Stimulated activated CD8-positive, alpha-beta memory T cell treated with anti-CD3 and anti-CD28 coated beads, Interleukin-4, amount 100 ng/mL, for 1 hour (primary cell): ENCODE measurements at places on chromosomes 1 and 21.

- no peak for DNase-seq
Observed at GRCh38 chr1:116680752-116681151, 13.2 kb upstream of the IGSF3 start.

DNA sequence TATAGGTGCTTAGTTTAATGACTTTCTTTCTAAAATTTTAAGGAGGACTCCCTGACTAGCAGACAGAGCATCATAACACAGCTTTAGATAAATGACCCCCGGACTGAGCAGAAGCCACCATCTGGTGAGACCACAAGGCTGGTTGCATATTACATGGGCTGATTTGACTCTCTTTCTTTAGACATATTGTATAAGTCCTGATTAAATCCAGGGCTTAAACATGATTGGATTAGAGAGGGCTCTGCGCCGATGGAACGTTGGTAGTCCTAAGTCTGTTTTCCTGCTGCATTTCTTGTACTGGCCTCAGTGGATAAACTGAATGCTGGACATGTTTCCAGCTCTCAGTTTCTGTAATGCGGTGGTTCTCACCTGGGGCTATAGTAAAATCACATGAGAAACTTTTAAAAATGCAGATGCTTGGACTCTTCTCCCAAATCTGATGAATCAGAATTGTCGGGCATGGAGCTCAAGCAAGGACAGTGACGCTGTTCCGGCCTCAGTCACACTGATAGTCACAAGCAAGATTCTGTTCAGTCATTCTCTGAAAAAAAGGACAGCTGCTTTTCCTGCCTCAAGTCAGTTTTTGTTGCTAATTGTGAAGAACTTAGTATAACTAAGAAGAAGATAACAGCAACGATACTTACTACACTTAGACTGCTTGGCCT, 16.6 kb downstream of the DDI2 start:
- no peak for DNase-seq

DNA sequence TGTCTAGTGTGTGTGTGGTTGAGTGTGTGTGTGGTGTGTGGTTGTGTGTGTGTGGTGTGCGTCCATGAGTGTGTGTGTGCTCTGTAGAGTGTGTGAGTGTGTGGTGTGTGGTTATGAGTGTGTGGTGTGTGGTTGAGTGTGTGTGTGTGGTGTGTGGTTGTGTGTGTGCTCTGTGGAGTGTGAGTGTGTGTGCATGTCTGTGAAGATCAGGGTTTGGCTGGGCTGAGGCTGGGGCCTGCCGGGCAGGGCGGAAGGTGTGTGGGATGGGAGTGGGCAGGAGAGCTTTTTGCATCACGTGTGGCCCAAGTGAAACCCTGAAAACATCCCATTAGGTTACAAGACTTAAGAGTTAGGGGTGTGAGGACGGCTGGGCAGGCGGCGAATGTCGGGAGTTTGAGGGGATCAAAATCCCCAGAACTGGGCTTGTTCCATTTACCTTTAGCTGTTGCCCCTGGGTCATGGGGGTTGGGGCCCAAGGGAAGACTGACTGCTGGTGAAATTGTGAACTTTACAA, 2.9 kb upstream of the FCMR start:
- DNase-seq, result no peak

- no peak for DNase-seq
Observed at GRCh38 chr1:219781491-219781890, 146.9 kb downstream of the SLC30A10 start.

DNA sequence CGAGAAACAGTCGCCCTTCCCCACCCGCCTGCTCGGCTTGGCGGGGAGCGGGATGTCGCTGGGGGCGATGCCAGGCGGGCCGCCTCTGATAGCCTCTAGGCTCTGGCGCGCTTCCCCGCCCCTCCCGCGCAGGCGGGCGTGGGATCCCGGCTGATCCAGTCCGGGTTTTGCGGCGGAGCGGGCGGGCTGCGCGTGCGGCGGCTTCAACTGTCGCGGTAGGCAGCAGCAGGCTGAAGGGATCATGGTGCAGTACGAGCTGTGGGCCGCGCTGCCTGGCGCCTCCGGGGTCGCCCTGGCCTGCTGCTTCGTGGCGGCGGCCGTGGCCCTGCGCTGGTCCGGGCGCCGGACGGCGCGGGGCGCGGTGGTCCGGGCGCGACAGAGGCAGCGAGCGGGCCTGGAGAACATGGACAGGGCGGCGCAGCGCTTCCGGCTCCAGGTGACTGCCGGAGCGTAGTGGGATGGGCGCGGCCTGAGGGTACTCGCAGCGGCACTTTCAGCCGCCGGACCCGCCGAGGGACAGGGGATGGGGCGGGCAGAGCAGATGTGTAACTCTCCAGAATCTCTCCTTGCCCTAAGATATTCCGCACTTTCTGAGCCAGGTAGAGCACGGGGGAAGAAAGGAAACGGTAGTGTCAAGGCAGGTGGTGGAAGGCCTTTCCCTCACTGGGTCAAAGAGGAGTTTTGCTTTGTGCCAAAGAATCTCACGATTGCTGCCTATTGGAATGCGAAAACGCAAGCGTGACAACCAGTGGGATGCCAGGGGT, at the start of gene FAAH:
TSS of gene FAAH (plus strand) at position 210 of the 764 bp plus-strand sequence. CDS start at position 242, 32 bp downstream.
- no peak for DNase-seq

DNA sequence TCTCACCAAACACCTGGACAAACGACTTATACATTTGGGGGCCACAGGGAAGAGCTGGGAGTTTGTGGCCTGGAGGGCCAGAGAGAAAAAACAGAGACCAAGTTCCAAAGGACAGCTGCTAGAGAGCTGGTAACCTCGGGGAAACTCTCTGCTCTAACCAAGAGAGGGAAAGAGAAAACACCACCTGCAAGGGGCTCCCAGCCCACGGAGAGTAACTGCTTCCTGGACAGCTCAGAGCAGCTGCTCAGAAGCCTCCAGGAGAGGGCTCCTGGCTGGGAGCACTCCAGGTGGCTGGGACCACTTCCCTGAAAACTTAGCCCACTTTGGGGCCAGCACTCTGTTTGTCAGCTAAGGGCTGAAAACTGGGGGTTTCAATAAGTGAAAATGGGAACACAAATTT, 154.8 kb upstream of the GRIK3 start:
- DNase-seq, result no peak

DNA sequence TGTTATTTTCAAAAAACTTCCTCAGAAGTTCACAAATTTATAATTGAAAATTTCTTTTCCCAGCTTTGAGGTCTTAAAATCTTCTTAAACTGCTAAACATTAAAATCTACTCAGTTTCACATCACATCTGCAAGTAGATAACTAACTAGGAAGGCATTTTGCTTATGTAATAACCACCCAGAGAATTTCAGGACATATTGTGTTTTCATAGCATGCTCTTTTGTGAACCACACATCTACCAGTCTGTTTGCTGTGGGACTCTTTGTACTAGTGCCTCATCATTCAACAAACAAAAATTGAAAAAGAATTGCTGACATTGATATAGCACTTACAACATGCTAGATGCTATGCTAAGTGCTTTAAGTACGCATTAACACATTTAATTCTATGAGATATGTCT, 31.6 kb upstream of the C1orf146 start:
- no peak for DNase-seq

- no peak for DNase-seq
Observed at GRCh38 chr1:150751443-150751842, 14.1 kb downstream of the CTSS start.

- no peak for DNase-seq
Observed at GRCh38 chr1:40734882-40735628, 43.6 kb downstream of the NFYC start.

GRCh38 chr1:3463891-3464648, 9.6 kb downstream of the ARHGEF16 start:
- no peak for DNase-seq

GRCh38 chr1:178266619-178267066, 172.7 kb downstream of the RASAL2 start:
- DNase-seq, result no peak

GRCh38 chr1:160879056-160879455, 5.9 kb downstream of the ITLN1 start:
- DNase-seq, result no peak

DNA sequence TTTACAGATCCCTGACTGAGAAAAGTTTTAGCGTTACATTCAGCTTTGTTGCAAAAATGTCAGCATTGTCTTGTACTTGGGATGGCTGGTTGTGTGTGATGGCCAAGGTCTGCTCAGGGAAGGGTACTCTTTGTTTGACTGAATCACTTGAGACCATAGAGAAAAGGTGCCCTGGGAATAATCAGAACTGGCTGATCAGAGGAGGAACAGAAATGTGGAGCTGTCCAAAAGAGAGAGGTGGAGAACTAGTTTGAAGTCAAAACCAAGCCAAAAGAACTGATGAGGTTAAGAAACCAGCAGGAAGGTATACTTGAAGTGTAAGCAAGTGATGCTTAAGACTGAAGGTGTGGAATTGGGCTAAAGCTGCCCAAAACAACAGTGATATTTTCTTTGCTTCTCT, 107.6 kb upstream of the LYPLAL1 start:
- no peak for DNase-seq

GRCh38 chr1:180002437-180002836, 47.8 kb downstream of the CEP350 start:
- no peak for DNase-seq

- DNase-seq, result no peak
Observed at GRCh38 chr1:153394391-153394790, 3.5 kb upstream of the S100A8 start.

GRCh38 chr1:71015745-71016144, 31.9 kb downstream of the PTGER3 start:
- no peak for DNase-seq

- no peak for DNase-seq
Observed at GRCh38 chr1:110602466-110602865, 3.7 kb downstream of the KCNA2 start.

DNA sequence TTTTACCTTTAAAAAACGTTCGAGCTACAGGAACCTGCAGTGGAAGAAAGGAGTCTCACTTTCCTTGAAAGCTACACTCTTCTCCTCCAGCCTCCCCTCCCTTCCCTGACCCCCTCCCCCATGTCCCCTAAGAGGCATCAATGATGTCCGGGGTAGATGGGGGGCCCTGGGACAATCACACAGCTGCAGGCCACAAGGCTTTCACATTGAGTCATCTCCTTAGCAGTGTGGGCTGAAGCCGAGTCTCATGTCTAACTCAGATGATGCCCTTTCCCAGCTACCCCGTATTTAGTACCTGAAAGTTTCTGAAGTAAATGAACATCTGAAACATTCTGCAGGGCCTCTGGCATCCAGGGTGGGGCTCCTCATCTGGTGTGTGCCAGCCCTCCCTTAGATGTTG, 6.3 kb upstream of the GPR25 start:
- DNase-seq, result no peak

DNA sequence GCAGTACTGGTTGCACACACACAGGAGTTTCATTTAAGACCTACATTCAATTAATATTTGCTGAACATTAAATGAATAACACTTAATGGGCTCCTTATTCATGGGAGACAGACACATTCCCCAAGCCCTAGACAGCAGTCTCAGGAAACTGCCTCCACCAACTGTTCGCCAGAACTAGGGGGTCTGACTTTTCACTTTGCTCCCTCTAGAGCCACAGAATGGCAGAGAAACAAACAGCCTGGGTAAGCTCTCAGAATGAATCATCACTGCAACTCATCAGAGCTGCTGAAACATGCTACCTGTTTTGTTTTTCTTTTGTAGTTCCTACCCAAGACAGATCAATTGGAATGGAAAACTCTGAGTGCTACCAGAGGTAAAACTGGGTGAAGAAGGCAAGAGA, 31.7 kb downstream of the ELK4 start:
- no peak for DNase-seq

- DNase-seq, result no peak
Observed at GRCh38 chr21:25515484-25516405, 91.5 kb downstream of the MRPL39 start.

DNA sequence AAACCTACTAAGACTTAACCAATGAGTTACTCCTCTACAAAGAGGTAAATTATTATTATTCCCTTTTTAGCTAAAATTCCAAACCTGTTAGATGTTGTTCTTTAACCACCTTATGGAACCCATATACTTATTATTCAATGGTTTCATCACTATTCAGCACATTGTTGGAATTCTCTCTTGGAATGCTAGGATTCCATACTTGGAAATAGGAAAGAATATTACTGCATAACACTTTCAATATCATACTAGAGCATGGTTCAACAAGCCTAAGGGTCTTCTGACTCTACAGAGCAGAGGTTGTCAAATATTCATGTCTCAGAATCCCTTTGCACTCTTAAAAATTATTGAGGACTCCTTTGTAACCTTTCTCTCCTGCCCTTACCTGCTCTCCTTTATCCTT, 69.4 kb downstream of the DEGS1 start:
- DNase-seq, result no peak

DNA sequence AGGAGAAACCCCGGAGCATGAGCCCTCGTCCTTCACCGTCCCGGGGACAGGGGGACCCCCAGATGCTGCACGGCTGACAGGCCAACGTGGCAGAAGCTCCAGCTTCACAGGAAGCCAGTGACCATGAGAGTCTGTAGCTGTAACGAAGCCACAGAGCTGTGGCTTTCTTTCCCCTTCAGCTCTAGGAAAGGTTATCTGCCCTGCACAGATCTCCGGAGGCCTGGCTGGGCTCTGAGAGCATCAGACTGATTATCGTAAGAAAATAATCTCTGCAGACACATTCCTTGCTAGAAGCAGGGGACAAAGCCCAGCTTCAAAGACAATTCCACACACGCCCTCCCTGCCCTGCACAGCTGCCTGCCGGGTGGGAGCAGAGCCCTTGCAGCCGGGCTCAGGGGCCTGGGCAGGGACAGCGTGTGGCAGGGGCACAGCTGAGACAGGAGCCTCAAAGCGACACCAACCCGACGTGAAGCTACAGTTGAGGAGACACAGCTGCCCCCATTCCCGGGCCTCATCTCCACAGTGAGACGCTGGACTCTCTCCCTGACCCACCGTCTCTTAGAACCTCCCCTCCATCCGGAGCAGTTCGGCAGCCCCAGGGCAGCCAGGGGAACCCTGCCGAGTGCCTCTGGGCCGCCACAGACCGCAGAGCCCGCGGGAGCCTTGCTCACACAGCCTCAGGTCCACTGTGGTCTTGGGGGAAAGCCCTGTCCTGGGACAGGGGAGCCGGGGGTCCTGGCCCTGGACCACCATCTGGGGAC, 30.6 kb downstream of the POFUT2 start:
- DNase-seq, result no peak

DNA sequence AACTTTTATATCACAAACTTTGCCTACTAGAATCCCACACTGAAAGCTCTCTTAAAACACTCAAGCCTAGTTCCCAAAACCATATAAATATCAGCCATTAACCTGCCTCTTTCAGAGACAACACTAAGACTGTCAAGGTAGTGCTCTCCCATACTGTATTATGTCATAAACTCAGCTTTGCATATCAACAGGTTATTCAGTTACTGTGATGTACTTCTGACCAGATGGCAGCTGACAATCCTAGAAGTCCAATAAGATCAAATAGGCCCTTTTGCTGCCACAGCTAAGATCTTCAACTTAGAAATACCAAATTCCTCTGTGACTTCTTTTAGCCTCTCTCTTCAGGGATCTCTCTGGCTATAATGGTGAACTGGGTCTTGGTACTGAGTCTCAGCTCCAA, 97.2 kb downstream of the SPATA6 start:
- no peak for DNase-seq

GRCh38 chr1:15188130-15188524, 34.6 kb downstream of the TMEM51 start:
- no peak for DNase-seq

- no peak for DNase-seq
Observed at GRCh38 chr1:234213658-234214128, 159.6 kb upstream of the COA6 start.

- no peak for DNase-seq
Observed at GRCh38 chr1:210367566-210367965, 38.9 kb downstream of the HHAT start.
